ENCODE measurements at places on chromosomes 11 and 22. TPM values are rescaled to one million over a fixed set of nuclear protein-coding genes. Genes with fewer than 3 reads are reported as not detected.
A peak's percentile ranks its signal among the peaks of the same experiment; 100 is the strongest.

- DNase-seq: no peak
These were observed 1.9 kb downstream of the OR52M1 start for GRCh38 chr11:4546878-4547277.

GRCh38 chr11:66494458-66494857 lies 14.2 kb downstream of the DPP3 start:
- no peak for DNase-seq

DNA sequence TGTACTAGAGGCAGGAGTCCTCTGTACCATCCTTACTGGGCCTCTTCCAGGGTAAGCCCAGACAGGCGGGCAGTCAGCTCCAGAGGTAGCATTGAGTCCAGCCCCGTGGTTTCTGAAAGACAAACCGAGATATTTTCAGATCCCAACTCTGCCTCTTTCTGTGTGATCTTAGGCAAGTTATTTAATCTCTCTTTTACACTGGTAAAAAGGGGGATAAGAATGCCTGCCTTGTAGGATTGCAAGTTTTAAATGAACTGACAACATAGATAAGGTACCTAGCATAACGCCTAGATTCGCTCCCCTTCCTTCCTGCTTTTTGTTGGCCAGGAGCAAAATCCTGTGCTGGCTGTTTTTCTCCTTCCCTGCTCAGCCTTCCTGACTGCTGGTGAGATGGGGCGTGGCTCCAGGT lies 56.4 kb upstream of the NNMT start:
- DNase-seq: no peak

The JAML gene
- 2.5 TPM for total RNA-seq

GRCh38 chr11:72758690-72759389 lies 6.6 kb upstream of the ARAP1 start:
- peak; percentile 83 for DNase-seq

The TRIM5 gene
- total RNA-seq: 14.2 TPM

DNA sequence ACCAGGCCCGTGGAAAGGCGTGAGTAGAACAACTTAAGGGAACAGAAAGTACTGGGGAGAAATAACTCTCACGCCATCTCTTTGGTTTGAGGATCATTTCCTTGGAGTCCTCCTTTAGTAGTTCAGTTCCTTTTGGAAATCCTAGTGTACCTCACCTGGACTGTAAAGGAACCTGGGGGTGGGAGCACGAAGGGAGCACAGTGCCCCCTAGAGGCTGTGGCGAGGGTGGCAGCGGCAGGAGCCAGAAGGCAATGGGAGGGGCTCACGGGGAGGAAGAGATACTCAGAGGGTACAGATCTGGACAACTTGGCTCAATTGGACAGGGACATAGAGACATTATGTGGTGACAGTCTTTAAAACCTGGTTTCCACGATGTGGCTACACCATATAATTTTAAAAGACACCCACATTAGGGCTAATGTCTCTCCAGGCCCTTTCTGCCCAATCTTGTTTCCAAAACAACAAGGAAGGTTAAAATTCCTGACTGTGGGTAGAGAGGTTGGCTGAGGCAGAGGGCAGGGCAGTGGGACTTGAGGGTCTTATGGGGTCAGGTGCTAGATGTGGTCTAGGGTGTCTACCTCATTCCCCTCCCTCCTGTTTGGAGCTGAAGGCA lies 87.0 kb downstream of the CSNK2A3 start:
- DNase-seq: peak; percentile 49

- peak; percentile 58 for DNase-seq
These were observed 25.3 kb downstream of the DUSP8 start for GRCh38 chr11:1546536-1547466.

DNA sequence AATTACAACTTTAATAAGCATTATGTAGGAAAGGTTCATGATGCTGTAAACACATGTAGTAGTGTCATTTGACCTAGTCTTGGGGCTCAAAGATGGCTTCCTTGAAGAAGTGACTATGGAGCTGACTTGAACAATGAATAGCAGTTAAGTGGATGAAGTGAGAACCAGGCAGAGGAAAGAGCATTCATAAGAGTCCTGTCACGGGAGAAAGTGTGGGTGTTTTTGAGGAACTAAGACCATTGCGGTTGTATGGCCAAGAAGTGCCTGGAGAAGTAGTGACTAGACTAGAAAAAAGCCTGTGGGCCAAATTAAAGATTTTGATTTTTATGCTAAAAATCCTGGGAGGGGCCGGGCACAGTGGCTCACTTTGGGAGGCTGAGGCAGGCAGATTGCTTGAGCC lies 7.2 kb upstream of the IL18BP start:
- no peak for DNase-seq

GRCh38 chr11:114145166-114145775 lies 85.8 kb downstream of the ZBTB16 start:
- DNase-seq: no peak

DNA sequence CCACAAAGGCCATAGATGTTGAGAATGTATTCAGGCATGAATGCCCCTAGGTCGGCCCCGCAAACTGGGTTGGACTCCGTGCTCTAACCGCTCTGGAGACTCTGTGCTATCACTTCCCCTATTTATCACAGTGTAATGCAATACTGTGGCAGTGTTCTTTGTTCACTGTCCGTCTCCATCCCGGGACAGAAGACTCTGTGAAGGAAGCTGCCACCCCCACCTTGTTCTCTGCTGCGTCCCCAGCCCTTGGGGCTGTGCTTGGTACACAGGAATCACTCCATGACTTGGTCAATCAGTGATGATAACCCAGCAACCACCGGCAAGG lies 57.6 kb downstream of the TSPAN18 start:
- DNase-seq: no peak

The MRGPRX3 gene
- total RNA-seq: not detected

DNA sequence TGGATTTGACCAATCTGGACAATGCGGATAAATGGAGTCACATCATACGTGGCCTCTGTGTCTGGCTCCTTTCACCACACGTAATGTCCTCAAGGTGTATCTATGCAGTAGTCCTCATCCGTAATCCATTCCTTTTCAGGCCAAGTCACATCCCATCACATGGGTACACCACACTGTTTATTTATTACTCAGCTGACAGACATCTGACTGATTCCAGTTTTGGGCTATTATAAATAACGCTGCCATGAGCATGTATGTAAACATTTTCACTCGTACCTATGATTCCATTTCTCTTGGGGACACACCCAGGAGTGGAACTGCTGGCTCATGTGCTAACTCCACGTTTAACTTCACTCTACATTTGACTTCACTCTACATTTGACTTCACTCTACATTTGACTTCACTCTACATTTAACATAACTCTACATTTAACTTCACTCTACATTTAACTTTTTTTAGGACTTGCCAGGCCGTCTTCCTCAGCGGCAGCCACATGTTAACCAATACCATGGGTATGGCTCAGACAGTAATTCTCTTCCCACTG lies 52.1 kb downstream of the SHANK2 start:
- DNase-seq: no peak

The UCP3 gene
- total RNA-seq: 1.1 TPM

DNA sequence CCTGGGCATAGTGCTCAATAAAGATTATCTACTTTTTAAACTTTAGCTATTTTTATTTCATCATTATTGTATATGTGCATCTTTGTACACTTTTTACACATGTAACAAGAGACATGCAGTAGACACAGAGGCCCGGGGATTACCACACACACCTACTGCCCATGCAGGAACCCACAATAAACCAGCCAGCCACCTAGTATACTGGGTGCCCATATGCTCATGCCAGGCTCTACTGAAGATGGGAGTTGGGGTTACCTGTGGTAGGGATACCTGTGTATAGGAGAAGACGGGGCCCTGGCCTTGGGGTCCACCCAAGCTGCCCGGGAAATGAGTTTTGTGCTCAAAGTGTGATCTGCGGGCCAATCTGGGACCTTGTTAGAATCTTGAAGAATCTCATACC lies 31.2 kb upstream of the P2RY2 start:
- DNase-seq: no peak

The RASD2 gene
- 2.7 TPM for total RNA-seq

The CARD10 gene
- 7.7 TPM for total RNA-seq

GRCh38 chr11:47389577-47390421 lies 11.5 kb upstream of the SPI1 start:
- no peak for DNase-seq

DNA sequence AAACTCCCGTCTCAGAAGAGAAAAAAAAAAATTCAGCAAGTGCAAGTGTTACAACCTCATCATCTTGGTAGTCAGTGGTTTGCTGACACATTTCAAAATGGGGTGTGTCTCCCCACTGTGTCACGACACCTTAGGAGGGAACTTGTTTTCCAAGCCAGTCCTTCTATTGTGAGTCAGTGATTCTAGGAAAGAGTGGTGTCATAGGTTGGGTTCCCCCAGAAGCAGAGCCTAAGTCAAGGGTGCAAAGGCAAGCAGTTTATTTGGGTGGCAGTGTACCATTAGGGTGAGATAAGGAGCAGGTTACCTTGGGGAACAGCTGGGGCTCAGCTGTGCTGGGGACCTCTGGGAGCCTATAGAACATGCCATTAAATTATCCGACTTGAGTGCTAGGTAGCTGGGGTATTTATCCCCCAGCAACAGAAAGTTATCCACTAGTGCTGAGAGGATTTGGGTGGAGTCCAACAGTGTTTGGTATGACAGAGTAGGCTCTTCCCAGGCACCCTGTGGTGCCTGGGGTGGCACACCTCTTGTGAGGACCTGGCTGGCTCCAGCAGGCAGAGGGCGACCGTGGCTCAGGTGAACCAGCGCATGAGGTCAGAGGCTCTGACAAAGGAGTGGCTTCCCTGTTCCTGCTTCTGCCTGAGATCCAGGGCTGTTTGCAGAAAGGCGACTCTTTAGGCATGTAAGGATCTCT lies 41.7 kb downstream of the KIAA1671 start:
- DNase-seq: no peak

GRCh38 chr22:43844560-43845545 lies 17.5 kb downstream of the SULT4A1 start:
- DNase-seq: no peak

The SYTL2 gene
- total RNA-seq: 7.2 TPM

DNA sequence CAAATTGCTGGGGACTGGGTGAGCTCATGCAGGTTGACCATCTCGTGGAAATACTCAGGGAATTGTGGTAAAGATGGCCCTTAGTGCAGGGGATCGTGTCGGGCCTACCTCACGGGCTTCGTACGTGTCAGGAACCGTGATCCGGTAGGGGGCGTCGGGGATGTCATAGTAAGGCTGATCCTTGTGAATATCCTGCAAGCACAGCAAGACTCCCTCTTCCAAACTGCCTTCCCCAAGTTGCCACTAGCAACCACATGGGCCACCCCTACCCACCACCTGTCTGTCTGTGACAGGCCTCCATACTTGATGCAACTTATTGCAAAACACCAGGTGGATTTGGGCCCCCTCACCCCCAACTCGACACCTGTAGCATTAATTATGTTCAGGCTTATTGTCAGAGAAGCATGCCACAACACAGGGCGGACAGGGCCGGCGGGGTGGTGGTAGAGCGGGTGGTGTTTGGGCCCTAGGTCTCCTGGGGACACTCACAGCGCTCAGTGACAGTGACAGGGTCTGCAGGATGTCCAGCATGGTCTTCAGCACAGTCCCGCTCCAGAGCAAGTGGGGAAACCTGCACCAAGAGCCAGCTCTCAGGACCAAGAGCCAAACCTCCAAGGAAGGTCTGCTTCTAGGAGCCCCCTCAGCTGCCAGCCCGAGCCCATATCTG lies 22.6 kb upstream of the SERPIND1 start:
- DNase-seq: no peak

- DNase-seq: no peak
These were observed 80.5 kb upstream of the GDPD4 start for GRCh38 chr11:77381729-77382665.

DNA sequence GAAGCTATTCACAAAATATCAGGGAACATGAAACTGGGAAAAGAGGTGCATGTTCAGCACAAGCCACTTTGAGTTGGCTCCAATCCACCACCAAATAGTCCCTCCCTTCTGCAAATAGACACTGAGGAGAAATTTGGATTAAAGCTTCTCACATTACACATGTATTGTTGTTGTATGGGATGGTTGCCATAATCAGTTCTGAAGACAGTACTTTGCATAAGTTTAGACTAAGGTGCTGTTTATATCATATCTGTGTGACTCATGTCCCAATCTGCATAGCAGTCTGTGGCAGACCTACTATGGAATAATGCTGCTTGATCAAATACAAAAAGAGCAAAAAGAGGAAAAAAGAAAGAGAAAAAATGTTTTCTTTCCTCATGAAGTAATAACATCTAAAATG lies 376.7 kb upstream of the DDI1 start:
- DNase-seq: no peak

GRCh38 chr11:7436657-7437056 lies 48.6 kb upstream of the OLFML1 start:
- no peak for DNase-seq

DNA sequence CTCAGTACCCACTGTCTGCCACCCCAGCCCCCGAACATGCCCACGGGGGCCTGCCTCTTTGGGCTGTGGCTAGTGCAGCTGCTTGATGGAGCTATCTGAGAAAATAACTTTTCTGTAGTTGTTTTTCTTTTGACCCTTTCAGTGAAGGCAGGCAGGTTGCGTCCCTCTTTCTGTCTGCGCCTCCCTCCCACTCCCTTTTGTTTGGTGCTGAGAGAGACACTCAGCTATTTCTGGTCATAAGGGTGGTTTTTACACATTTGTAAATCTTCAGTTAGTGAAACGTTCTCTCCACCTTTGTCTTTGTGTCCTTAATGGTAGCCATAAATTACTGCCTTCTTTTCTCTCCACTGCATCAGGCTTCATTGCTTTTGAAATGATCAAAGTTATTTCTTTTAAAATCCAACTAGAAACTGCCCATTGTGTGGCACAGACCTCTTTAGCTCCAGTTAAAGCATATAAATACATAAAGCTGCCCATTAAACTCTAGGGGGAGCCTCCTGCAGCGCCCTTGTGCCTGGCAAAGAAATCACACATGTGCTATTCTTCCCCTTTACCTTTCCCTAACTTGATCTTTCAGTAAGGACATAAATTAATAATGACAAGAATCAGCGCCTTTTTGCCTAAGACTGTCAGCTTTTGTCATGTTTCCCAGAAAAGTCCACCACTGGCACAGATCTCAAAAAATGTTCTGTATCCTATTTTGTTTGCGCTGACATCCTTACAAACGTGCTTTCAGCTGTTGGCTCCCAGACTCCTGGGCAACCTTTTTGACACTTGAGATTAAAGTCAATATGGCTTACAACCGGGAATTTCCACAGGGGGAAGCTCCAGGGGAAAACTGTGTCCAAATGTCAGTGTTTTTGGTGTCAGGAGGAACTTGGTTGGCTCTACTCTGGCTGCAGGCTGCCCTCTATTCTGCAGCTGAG lies 1.7 kb upstream of the SCUBE2 start:
- DNase-seq: no peak
